ENCODE measurements at places on chromosomes 5 and 9. TPM values are rescaled to one million over a fixed set of nuclear protein-coding genes. Genes with fewer than 3 reads are reported as not detected.

QRFP gene
- total RNA-seq: 0.24 TPM

ZFP37 gene
- 3.5 TPM for total RNA-seq

FGD3 gene
- 14.3 TPM for total RNA-seq

NR5A1 gene
- 65.2 TPM for total RNA-seq

GLRA1 gene
- not detected for total RNA-seq

ARHGEF28 gene
- 8.0 TPM for total RNA-seq

SERF1A gene
- total RNA-seq: 21.3 TPM

PCDHGA2 gene
- total RNA-seq: 19.4 TPM

ZNF354C gene
- total RNA-seq: 4.8 TPM

NUTM2G gene
- 1.3 TPM for total RNA-seq

PCDHGC3 gene
- total RNA-seq: 14.5 TPM

MYMK gene
- total RNA-seq: not detected

SV2C gene
- total RNA-seq: 0.87 TPM

HAVCR2 gene
- 3.2 TPM for total RNA-seq

FAF2 gene
- total RNA-seq: 53.9 TPM

SCAI gene
- total RNA-seq: 14.5 TPM

CCDC171 gene
- total RNA-seq: 30.2 TPM

DAB2IP gene
- total RNA-seq: 102 TPM

OTULINL gene
- 11.3 TPM for total RNA-seq

SLC46A2 gene
- total RNA-seq: 2.4 TPM

TAF11L13 gene
- total RNA-seq: not detected

MARVELD2 gene
- total RNA-seq: 5.5 TPM

ZNF462 gene
- total RNA-seq: 53.2 TPM

FOXD4L4 gene
- not detected for total RNA-seq

NTNG2 gene
- 23.7 TPM for total RNA-seq

ST8SIA4 gene
- total RNA-seq: 0.39 TPM

BSPRY gene
- total RNA-seq: 14.2 TPM

PAPPA gene
- total RNA-seq: 1.9 TPM

AFAP1L1 gene
- total RNA-seq: 12.6 TPM

FLT4 gene
- total RNA-seq: 23.5 TPM

SMIM33 gene
- total RNA-seq: not detected

CTXN3 gene
- total RNA-seq: not detected

IFNB1 gene
- total RNA-seq: not detected

IFNA16 gene
- not detected for total RNA-seq

Measured in testis (tissue), 5 donors.